ENCODE measurements at places on chromosomes 3 and 15. TPM values are rescaled to one million over a fixed set of nuclear protein-coding genes. Genes with fewer than 3 reads are reported as not detected.
A peak's percentile ranks its signal among the peaks of the same experiment; 100 is the strongest.

Gene ROBO2
- 1.3 TPM for total RNA-seq

Gene KLF15
- total RNA-seq = 8.5 TPM

DNA sequence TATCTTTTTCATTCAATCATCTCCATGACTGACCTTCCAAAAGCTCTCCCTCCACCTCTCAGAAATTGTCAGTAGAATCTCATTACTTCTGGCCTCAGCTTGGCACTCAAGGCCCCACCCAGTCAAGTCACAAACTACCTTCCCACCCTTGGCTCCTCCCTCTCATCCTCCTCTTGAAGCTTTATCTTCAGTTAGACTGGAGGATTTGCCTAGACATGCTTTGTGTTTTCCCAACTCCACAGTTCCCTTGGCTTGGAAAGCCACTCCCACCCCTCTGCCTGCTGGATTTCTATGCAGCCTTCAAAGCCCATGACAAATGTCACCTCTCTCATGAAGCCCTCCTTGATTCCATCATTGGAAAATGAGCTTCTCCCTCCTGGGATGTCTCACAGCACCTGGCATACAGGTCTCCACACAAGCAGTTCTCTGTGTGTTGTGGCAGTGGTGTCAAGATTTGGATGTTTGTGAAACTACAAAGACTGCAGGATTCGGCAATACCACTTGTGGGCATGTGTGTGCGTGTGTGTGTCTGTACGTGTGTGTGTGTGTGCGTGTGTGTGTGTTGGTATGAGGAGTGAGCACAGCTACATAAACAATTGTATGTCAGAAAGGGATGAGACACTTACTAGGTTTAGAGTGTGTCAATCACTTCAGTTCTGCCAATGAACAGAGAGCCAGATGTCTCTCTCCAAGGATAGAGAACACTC lies 45.3 kb upstream of the VPS8 start:
- H3K36me3 ChIP-seq = no peaks in the 10 kb centered on the region
- H3K27ac ChIP-seq = no peak overlapping the region
- H3K27me3 ChIP-seq = no peaks in the 10 kb centered on the region
- no peaks in the 10 kb centered on the region for H3K4me1 ChIP-seq
- peak; percentile 6 for DNase-seq
- H3K4me3 ChIP-seq = no peak overlapping the region

DNA sequence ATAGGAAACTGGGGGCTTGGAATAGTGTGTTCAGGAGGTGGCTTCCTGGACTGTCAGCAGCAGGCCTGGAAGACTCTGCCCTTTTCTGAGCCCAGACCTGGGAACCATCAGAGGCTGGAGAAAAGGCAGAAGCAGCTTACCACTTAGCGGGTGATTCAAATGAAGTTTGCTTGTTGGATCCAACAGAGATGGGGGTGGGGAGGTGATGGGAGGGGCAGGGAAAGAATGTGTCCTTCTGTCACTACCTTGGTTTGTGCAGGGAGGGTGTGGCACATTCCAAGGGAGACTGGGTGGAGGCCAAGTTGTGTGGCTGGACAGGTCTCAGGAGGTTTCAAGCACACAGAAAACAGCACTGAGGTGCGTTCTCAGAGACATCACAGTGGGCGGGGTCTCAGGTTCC lies 58.8 kb downstream of the TRAK1 start:
- no peak overlapping the region for H3K27ac ChIP-seq
- DNase-seq = no peak
- H3K36me3 ChIP-seq = no peaks in the 10 kb centered on the region
- H3K4me1 ChIP-seq = no peaks in the 10 kb centered on the region

- peaks cover 9% of the 10 kb centered on the region for H3K4me1 ChIP-seq
- H3K27me3 ChIP-seq = no peaks in the 10 kb centered on the region
- peak overlapping the region; percentile 43 for H3K27ac ChIP-seq
Measured at GRCh38 chr3:30682434-30683155, 76.2 kb downstream of the TGFBR2 start.

DNA sequence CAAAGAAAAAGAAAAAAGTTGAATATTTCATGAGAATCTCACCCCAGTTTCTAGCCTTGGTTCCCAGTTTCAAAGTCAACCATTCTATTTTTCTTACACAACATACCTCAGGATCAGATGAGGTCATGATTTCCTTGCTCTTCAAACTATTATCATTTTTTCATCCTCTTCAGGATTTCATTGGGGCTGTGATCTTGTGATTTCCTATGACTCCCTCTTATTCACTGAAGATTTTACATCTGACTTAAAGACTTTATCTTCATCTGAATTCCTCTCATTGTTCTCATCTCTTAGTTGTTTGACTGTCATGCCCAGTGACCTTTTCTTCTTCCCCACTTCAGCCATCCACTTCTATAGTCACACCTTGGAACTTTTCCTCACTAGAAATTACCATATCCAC lies 3.1 kb upstream of the C3orf33 start:
- no peaks in the 10 kb centered on the region for H3K36me3 ChIP-seq
- no peak overlapping the region for H3K4me3 ChIP-seq
- DNase-seq = no peak

Gene RBP2
- not detected for total RNA-seq

DNA sequence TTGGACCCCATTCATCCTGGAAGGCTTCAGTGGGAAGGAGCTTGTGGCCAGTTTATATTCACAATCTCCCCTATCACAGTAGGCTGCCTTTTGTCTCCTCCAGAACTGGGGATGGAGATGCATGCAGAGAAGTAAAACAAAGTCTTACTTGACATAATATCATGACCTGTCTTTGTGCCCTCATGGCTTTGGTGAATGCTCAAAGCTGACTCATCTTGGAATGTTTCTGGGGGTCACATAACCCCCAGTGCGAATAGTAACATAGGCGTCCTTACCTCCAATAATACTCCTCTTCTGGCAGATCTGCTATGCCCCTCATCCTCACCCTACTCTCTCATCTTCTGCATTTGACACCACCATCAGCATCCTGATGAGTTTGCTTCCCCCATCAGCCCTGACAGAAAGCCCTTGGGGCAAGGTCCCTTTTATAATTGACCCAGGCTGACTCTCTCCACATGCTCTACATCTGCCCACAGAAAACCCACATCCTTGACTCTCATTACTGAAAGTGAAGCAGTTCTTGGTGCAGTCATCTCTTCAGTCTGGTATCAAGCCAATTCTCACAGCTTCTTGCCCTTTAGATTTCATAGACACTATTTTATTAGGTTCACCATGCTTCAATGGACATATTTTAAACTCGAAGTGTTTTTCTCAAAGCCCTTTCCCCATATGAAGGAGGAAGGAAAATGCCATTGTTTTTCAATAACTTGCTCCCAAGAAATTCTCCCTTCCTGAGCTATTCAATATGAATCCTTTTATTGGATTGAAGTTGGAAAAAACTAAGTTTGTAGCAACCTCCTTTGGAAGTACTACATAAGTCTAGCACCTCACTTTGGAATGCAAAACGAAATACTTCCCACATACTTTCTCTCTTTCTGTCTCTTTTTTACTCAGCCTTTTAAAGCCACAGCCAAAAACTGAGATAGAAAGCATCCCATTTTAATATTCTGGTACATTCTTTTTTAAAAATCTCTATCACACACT lies 36.6 kb downstream of the OSTN start:
- no peaks in the 10 kb centered on the region for H3K27me3 ChIP-seq
- no peaks in the 10 kb centered on the region for H3K4me1 ChIP-seq
- no peak overlapping the region for H3K27ac ChIP-seq
- H3K4me3 ChIP-seq = no peak overlapping the region
- no peak for DNase-seq
- H3K36me3 ChIP-seq = no peaks in the 10 kb centered on the region

GRCh38 chr15:89857673-89858072 lies 36.1 kb downstream of the AP3S2 start:
- no peak overlapping the region for H3K4me3 ChIP-seq
- no peak overlapping the region for H3K27ac ChIP-seq
- H3K36me3 ChIP-seq = peaks cover 5% of the 10 kb centered on the region
- DNase-seq = no peak
- no peaks in the 10 kb centered on the region for H3K27me3 ChIP-seq

DNA sequence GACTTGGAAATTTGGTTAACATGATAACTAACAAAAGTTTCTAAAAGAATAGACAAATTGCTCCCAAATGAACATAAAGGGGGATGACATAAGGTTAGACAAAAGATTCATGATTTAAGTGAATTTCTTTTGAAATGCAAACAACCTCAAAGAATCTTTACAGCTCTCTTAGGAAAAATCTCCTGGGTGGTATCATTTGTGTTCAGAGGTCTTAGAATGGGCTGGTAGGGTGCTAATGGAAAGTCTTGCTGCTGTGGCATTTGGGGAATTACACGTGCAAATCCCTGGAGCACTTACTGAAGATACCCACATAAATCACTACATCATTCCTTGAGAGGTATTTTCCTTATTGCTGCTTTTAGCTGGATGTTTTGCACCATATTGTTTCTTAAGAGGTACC lies 14.4 kb upstream of the ROBO2 start:
- no peak for DNase-seq
- H3K36me3 ChIP-seq = no peaks in the 10 kb centered on the region
- H3K4me1 ChIP-seq = no peaks in the 10 kb centered on the region
- H3K27ac ChIP-seq = no peak overlapping the region

Gene GFM1
- total RNA-seq = 39.3 TPM

DNA sequence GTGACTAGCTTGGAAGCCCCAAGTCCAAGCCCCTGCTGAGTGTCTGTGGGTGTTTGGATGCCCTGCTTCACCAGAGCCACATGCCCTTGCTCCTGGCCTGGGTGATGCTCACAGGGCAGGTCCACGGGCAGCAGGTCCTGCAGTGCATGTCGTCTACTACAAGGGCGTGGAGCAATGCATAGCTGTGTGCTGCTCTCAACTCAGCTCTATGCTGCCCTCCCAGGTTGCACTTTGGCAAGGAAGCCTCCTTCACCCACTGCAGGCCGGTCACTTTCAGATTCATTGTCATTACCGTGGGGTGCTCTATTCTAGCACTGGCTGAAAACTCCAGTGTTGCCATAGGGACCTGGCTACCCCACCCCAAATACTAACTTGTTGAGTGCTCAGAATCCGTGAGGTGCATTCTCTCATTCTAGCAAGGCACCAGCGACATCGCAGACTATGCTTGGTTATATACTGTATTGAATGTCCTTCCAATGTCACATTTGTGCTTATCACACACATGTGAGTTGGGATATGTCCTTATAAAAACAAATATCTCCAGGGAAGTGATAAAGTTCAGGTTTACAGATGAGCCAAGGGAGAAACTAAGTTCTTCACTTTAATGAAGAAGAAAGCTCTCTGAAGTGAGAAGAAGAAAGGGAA lies 51.8 kb downstream of the GRAMD1C start:
- H3K36me3 ChIP-seq = no peaks in the 10 kb centered on the region
- no peak for DNase-seq
- H3K4me3 ChIP-seq = no peak overlapping the region

GRCh38 chr3:30511524-30512251 lies 94.7 kb upstream of the TGFBR2 start:
- peaks cover 7% of the 10 kb centered on the region for H3K4me1 ChIP-seq
- H3K36me3 ChIP-seq = no peaks in the 10 kb centered on the region
- H3K27ac ChIP-seq = peak overlapping the region; percentile 33
- no peaks in the 10 kb centered on the region for H3K27me3 ChIP-seq
- DNase-seq = no peak

- no peaks in the 10 kb centered on the region for H3K36me3 ChIP-seq
- H3K4me3 ChIP-seq = no peak overlapping the region
- H3K27me3 ChIP-seq = no peaks in the 10 kb centered on the region
- no peak overlapping the region for H3K27ac ChIP-seq
- H3K4me1 ChIP-seq = no peaks in the 10 kb centered on the region
Measured at GRCh38 chr3:168925568-168925967, 737.9 kb downstream of the MECOM start.

DNA sequence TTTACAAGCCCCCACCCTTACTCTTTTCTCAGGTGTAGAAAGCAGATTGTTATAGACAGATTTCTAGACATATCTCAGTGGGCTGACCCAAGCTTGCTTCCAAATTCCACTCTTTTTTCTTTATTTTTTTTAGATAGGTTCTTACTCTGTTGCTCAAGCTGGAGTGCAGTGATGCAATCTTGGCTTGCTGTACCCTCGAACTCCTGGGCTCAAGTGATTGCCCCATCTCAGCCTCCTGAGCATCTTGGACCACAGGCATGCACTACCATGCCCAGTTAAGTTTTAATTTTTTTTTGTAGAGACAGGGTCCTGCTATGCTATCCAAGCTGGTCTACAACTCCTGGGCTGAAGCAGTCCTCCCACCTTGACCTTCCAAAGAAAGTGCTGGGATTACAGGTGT lies 53.5 kb upstream of the ADAMTS9 start:
- H3K36me3 ChIP-seq = no peaks in the 10 kb centered on the region
- no peak overlapping the region for H3K4me3 ChIP-seq
- no peak for DNase-seq
- peaks cover 5% of the 10 kb centered on the region for H3K4me1 ChIP-seq
- H3K27me3 ChIP-seq = no peaks in the 10 kb centered on the region
- H3K27ac ChIP-seq = peak overlapping the region; percentile 71

- no peak overlapping the region for H3K4me3 ChIP-seq
- H3K4me1 ChIP-seq = no peaks in the 10 kb centered on the region
- no peaks in the 10 kb centered on the region for H3K27me3 ChIP-seq
- no peaks in the 10 kb centered on the region for H3K36me3 ChIP-seq
- DNase-seq = no peak
Measured at GRCh38 chr3:79729096-79729495, 38.7 kb downstream of the ROBO1 start.

Gene SENP7
- 25.6 TPM for total RNA-seq

- H3K27ac ChIP-seq = no peak overlapping the region
- H3K4me3 ChIP-seq = no peak overlapping the region
- H3K27me3 ChIP-seq = no peaks in the 10 kb centered on the region
- DNase-seq = no peak
Measured at GRCh38 chr3:49300595-49300994, 23.6 kb upstream of the C3orf62 start.

GRCh38 chr3:126493739-126494138 lies 18.0 kb upstream of the ZXDC start:
- no peaks in the 10 kb centered on the region for H3K36me3 ChIP-seq
- no peak for DNase-seq
- no peaks in the 10 kb centered on the region for H3K4me1 ChIP-seq

DNA sequence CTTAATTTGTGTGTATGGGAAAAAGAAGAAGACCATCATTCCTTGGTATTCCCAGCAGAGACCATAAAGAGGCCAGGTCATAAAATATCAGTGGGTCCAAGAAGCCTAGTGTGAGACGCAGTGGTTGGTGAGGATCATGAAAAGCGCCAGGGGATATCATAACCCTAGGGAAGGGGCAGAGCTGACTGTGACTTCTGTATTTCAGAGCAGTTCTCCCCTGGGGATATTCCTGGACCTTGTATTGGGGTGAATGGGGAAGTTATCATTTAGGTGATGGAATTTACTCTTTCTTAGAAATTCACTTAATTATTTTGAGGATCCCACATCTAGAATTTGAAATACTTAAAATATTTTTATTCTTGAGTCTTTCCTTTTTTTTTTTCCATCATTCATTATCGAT lies 34.9 kb upstream of the UMPS start:
- no peaks in the 10 kb centered on the region for H3K4me1 ChIP-seq
- H3K27ac ChIP-seq = no peak overlapping the region
- H3K36me3 ChIP-seq = peaks cover 2% of the 10 kb centered on the region
- H3K27me3 ChIP-seq = no peaks in the 10 kb centered on the region
- no peak for DNase-seq

GRCh38 chr3:126671521-126671920 lies 16.6 kb upstream of the TXNRD3 start:
- H3K4me1 ChIP-seq = no peaks in the 10 kb centered on the region
- DNase-seq = no peak
- H3K36me3 ChIP-seq = no peaks in the 10 kb centered on the region
- no peaks in the 10 kb centered on the region for H3K27me3 ChIP-seq
- H3K4me3 ChIP-seq = no peak overlapping the region

All from aorta (tissue), 5 donors.